Colonic mucosa (tissue), 4 donors: ENCODE measurements at places on chromosomes 1 and 21. TPM values are rescaled to one million over a fixed set of nuclear protein-coding genes. Genes with fewer than 3 reads are reported as not detected.

CLCA1 gene
- 1,116 TPM for total RNA-seq

DNA sequence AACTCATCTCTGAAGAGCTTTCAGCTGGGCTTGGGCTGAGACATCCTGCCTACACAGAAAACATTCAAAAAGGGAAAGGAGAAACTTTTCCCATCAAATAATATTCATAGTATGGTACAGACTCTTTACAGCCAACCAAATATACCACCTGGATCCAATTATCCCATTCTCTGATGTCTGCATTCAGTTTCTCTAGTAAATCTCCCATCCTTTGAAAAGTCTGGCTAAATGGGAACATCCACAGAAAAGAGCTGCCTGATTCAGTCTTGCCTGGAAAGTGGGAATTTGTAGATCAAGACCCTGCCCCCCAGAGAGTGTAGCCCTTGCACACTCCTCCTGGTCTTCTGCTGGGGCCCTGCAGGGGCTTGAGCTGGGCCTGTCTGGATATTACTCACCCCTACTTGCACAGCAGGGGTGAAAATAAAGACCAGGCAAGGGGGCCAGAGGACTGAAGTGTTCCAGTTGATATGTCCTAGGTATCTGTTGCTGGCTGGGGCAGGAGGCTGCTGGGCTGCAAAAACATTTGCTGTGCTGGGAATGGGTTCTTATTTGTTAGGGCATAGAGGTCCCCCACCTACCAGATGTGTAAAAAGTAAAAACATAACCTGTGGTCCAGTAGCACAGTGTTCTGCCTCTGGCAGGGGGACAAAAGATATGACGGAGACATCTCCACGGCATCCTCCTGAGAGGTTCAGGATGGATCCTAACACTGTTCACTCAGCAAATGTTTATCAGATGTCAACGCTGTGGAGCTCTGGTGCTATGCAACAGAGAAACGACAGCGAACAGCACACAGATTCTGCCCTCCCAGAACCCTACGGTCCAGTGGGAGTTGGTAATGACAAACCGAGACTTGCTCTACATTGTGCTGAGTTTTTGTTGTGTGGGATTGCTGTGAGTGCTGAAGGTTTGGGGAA lies 140.3 kb downstream of the PLXNA2 start:
- DNase-seq: no peak

RNF220 gene
- total RNA-seq: 53.3 TPM

- DNase-seq: peak; percentile 57
Observed at GRCh38 chr1:223845037-223845809, 524 bp downstream of the TP53BP2 start.

GRCh38 chr1:90614872-90615271 lies 102.2 kb downstream of the BARHL2 start:
- no peak for DNase-seq

DNA sequence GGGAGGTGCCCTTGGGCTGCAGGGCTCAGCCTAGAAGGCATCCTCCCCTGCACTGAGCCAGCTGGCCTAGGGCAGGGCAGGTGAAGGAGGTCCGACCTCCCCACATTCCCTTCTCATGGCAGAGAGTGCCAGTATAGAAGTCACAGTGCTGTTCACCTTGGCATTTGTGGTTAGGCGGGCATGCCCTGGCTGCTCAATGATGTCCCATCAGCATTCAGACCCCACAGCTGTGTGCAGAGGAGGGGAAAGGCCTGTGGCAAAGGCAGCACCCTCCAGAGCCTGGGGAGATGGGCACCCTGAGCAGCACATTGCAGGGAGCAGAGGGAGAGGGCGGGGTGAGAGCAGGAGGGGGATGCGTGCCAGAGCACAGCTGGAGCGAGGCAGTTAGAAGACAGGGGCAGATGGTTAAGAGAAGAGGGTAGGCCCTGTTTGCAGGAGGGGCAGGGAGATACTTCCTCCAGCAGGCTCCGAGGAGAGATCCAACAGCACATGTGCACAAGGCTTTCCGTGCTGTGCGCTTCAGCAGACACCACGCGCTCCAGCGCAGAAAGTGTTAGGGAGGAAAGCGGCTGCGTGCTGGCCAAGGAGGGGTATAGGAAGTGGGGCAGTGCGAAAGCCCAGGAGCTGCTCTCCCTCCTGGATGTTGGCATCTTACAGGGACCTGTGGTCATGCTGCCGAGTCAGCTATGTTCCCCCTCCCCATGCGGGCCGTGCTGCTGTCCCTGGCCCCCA lies 43.7 kb upstream of the COL6A1 start:
- no peak for DNase-seq

C1orf105 gene
- total RNA-seq: not detected

AHDC1 gene
- total RNA-seq: 18.4 TPM

GRCh38 chr1:247324204-247324787 lies 7.4 kb downstream of the ZNF496 start:
- DNase-seq: no peak

OR2T35 gene
- total RNA-seq: not detected

MOB3C gene
- 16.3 TPM for total RNA-seq

CD1E gene
- total RNA-seq: 0.24 TPM

GRCh38 chr1:29601021-29601420 lies 364.7 kb downstream of the PTPRU start:
- no peak for DNase-seq
